Left ventricle myocardium superior (tissue), 1 donor: ENCODE measurements at places on chromosomes 16 and 17.

GRCh38 chr16:52921104-52921503, 131.6 kb downstream of the CHD9NB start:
- no peak for DNase-seq

GRCh38 chr16:11806721-11807120, 9.7 kb upstream of the ZC3H7A start:
- no peak for DNase-seq

DNA sequence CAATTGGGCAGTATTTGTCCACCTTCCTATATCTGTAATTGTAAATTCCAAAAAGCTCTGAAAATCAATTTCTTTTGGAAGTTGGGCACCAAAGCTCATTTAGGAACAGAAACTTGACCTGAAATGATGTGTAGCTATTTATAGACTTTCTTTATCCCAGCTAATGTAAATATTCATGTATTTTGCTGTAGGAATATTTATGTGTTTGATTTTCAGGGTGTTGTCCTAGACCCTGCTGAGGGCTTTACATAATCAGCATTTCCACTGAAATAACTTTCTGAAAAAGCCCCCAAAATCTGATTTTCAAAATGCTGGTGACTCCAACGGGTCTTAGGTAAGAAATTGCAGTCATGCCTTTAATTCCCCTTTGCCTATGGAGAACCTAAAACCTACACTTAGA, 4.1 kb downstream of the RBFOX1 start:
- no peak for DNase-seq

- peak; percentile 68 for DNase-seq
Measured at GRCh38 chr17:29107933-29108822, 65.2 kb downstream of the PIPOX start.

DNA sequence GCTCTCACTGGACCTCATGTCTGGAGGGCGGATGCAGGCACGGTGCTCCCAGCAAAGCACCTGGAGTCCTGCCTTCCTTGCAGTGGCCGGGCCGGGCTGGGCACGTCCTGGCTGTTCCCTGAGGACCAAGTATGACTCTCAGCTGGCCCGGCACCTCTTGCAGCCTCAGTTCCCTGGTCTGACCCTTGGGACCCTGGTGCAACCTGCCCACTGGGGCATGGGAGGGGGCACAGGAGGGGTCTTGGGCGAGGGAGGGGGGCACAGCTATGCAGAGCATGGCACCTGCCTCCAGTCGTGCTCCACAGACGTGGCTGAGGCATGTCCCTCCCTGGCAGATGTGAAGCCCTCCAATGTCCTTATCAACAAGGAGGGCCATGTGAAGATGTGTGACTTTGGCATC, 19.6 kb downstream of the MAP2K3 start:
- peak; percentile 21 for DNase-seq

DNA sequence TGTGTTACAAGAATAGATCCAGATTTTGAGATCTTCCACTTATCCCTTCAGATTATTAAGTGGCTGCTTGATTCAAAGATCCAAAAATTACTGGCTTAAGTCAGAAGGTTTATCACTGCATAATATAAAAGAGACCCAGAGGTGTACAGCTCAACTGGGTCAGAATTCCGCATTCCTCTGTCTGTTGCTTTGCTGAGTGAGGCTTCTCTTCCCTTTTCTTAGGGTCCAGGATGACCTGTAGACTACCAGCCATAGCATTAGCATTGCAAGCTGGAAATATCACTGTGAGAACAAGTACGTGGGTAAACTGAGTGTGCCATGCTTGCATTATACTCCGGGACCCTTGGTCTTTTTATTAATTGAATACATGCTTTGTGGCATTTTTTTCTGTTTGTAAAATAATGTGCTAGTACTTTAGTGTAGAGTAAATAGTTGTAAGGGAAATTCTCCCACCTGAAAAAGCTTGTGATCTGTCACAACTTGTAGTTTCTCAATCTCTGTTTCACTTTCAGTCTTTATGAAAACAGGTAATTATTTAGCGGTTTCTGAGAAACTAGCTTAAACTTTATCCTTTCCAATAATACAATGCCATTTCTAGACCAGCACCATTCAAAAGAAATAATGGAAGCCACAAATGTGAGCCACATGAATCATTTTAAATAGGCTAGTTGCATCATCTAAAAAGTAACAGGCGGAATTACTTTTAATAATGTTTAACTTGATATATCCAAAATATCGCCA, 61.6 kb downstream of the TNRC6C start:
- no peak for DNase-seq

DNA sequence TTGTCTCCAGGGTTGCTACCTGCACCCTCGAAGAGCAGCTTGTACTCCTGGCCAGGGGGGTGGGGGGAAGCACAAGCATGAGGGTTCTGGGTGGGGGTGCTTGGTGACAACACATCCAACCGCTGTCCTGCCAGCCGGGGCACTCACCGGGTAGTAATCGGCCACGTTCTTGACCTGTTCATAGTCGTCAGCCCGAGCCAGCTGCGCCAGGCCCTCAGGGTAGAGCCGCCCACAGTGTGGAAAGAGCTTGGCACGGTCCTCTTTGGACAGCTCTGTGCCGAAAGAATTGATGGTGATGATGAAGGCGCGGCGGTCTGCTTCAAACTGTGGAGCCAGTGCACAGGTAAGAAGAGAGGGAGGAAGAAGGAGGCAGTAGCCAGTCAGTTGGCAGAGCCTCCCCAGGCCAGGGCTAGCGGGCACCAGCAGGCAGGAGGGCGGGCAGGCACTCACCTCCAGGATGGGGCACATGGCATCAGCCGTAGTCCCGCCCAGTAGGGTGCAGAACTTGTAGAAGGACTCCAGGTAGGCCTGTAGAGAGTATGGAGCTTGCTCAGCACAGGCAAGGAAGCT, 8.0 kb downstream of the HSD11B2 start:
- DNase-seq: no peak

DNA sequence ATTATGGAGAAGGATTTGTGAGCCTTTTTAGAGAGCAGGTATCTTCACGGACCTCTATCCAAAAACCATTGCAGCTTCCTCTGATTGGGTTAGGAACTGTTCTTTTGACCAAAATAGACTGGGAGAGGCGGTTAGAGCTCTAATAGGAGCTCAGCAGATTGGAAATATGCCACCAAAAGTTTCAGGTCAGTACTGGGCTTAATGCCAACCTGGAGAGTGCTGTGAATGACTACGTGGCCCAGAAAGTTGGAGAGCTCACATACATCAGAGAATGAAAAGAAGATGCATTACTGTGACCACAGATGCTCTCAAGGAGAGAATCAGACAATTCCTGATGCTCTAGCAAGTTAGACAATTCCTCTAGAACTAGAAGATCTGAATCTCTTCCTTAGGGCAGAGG, 86.5 kb downstream of the ABCA8 start:
- no peak for DNase-seq

- peak; percentile 73 for DNase-seq
Measured at GRCh38 chr17:35022536-35023063, 40.9 kb downstream of the RFFL start.

DNA sequence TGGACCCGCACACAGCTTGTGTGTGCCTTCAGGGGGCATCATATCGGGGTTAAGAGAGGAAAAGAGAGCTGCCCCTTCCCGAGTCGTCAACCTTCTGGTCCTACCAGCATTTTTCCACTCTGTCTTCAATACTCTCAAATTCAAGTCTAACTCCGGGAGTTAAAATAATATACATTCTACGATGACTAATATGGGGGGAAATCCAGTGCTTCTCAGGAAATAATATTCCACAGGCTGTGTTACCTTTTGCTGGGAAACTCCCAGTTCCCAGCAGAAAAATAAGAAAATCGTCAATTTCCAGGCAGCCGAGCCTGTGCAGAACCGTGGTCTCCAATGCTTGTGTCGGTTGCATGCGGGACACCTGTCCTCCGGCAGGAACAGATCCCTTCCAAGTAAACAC, 105.0 kb upstream of the FOXF1 start:
- DNase-seq: no peak

- no peak for DNase-seq
Measured at GRCh38 chr16:4894276-4895150, 42.4 kb downstream of the PPL start.

DNA sequence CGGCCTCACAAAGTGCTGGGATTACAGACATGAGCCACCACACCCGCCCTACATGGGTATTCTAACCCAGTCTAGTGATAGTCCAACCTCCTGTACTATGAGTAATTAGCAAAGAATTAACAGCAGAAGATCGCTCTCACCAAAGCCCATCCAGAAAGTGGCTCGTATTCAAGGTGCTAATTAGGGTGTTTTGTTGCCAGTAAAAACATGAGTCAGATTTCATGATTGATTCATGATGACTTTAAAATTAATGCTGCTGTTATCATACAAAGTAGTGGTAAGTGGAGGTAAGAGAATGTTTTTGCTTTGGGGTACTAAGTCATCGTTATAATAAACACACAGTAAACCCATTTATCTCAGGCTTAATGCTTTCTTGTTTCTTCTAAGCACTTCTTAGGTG, 428.8 kb downstream of the WWOX start:
- no peak for DNase-seq

- no peak for DNase-seq
Measured at GRCh38 chr16:73965591-73965990, 331.0 kb upstream of the PSMD7 start.

DNA sequence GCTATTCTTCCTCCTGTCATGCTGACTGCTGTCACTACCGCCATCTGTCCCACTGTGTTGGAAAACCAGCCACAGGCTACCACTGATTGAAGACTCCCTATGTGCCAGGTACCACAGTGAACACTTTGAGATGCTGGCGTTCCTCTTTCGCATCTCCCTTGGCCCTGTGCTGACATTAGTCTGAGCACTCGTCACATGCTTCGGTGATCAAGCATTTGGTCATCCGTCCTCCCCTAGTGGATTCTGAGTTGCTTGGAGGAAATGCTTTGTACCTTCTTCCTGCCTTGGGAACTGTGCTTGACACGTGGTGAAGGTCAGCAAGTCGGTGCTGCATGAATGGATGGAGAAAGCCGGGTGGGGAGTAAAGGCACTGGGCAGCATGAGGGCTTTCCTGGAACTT, 260.1 kb downstream of the SNX29 start:
- DNase-seq: no peak

DNA sequence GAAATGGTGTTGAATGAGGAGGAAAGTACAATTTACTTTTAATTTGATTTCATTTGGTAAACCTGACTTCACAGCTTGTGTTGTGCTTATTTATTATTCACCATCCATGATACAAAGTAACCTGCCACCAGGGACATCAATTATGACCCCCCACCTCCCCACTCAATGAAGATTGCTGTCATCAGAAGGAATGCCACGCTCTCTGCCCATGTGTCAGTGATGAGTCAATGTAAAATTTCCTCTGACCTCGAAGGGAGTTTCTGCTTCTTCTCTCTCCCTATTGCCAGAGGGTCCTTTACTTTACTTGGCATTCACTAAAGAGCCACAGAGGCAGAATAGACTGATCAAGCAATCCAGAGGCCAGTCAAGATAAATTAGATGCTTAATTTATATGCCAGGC, 759.7 kb downstream of the CDH11 start:
- DNase-seq: no peak

- no peak for DNase-seq
Measured at GRCh38 chr17:50976951-50977472, 110.9 kb upstream of the TOB1 start.

DNA sequence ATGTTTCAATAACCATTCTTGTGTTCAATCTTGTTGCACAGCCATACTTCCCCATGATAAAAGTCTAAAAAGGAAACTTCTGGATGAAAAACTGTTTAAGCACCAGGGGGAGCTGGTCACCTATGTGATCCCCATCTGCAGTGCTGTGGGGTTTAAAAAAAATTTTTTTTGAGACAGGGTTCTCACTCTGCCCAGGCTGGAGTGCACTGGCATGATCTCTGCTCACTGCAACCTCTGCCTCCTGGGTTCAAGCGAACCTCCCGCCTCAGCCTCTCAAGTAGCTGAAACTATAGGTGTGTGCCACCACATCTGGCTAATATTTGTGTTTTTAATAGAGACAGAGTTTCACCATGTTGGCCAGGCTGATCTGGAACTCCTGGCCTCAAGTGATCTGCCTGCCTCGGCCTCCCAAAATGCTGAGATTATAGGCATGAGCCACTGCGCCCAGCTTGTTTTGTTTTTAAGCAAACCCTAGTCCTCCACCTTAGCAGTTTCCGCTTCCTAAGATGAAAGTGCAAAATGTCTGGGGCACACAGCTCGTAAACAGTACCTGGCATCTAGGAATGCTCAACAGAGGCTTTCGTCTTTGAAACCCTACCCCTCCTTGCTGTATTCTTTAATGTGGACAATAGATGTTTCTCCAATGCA, 25.4 kb downstream of the DNAJA2 start:
- DNase-seq: no peak

DNA sequence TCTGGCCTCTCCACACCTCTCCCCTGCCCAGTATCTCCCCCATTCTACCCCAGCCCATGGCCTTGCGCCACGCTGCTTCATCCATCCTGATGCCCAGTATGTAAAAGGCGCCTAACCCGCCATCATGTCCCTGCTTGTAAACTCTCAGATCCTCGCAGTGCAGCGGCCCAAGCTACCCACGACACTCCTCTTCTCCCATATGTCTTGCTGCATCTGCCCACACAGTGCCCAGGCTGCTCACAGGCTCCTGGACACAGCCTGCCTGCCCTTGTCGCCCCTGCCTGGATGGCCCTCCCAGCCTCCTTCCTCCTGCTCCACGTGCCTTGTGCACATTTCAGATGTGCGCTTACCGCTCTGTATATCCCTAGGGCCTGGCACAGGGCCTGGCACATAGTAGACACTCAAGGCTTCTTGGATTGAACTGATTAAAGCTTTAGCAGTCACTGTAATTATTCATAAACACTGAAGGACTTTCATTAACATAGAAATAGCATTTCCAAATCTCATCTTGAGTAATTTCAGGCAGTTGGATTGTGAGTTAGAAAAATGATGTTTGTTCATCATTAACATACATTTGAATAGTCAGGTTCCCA, 129.1 kb downstream of the CLEC16A start:
- no peak for DNase-seq

GRCh38 chr16:53018834-53019416, 33.8 kb downstream of the CHD9NB start:
- no peak for DNase-seq

DNA sequence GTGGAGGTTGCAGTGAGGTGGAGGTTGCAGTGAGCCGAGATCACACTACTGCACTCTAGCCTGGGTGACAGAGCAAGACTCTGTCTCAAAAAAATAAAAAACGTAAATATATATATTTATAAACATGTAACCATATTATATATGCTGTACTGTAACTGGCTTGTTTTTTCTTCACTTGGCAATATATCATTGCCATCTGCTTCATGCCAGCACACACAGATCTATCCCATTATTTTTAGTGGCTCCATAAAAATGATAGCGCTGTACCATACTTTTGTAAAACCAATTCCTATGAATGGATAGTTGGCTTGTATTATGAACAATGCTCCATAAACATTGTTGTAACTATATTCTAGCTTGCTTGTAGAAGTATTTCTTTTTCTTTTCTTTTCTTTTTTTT, 49.5 kb downstream of the GPRC5B start:
- no peak for DNase-seq

DNA sequence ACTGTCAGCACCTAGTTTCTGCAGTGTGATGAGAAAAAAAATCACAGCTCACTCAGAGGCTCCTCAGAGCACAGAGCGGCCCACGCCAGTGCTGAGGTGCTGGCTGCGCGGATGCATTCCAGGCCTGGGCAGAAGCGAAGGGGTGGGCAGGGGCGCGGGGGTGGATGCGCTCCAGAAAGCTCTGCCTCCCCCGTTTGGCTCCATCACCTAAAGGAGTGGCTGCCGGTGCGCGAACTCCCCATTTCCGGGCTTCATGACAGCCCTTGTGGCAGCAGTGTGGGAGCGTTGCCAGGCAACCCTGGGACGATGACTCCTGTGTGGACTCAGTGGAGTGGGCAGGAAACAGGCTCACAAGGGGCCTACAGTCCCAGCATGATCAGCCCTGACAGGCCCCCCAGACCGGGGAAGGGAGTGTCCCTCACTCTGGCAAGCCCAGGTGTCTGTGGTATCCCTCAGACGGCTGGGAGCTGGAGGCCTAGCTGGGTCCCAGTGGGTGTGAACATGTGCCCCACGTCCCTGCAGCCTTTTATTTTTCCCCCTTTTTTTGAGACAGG, 32.8 kb upstream of the NUDT16L1 start:
- DNase-seq: peak; percentile 73
